ENCODE measurements at places on chromosomes 3 and 15.

- DNase-seq = no peak
These were observed 593.3 kb downstream of the FHIT start for GRCh38 chr3:60657972-60658371.

DNA sequence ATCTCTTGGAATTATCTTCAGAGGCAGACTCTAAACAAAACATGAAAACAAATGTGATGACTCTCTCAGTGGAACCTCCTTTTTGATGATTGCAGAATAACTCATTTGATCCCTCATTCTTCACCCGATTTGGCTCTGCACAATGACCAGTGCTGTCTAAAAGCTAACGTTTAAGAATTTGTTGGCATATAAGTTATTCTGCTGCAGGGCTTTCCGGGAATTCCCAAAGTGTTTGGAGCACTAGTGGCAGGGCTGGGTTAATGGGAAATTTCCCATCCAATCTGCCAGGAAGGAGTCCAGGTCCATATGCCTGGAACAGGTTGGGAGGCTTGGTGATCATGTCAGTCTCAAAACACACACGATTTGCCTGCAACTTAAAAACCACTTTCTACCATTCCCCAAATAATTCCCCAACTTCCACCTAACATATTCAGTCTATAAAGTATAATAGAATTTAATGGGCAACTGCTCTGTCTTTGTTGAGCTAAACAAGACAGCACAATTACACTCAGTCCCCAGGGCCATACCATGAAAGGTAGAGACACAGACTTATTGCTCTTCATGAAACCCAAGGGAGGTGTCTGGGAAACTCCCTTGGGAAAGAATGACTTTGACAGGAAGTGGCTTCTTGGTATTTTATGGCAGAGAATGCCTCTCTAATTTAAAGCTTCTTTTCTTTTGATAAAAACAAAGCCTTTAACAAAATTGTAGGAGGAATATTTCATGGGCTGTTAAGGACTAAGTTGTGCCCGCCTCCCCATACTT is 38.0 kb downstream of the ARRDC4 start:
- no peak for DNase-seq

DNA sequence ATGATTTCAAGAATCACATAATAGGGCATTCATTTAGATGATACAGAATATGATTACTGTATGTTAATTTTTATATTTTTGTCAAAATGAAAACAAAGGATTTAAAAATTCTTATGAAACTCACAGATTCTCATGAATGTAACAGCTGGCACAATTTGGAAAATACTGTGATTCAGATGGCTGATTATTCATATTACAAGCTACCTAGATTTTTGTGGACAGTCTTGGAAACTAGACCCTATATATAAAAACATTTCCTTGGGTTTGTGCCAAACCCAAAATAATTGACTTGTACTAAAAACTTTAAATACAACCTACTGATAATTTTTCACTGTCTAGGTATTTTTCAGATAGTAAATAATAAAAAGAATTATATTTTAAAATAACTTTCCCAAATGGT is 26.2 kb downstream of the ZBED2 start:
- no peak for DNase-seq

DNA sequence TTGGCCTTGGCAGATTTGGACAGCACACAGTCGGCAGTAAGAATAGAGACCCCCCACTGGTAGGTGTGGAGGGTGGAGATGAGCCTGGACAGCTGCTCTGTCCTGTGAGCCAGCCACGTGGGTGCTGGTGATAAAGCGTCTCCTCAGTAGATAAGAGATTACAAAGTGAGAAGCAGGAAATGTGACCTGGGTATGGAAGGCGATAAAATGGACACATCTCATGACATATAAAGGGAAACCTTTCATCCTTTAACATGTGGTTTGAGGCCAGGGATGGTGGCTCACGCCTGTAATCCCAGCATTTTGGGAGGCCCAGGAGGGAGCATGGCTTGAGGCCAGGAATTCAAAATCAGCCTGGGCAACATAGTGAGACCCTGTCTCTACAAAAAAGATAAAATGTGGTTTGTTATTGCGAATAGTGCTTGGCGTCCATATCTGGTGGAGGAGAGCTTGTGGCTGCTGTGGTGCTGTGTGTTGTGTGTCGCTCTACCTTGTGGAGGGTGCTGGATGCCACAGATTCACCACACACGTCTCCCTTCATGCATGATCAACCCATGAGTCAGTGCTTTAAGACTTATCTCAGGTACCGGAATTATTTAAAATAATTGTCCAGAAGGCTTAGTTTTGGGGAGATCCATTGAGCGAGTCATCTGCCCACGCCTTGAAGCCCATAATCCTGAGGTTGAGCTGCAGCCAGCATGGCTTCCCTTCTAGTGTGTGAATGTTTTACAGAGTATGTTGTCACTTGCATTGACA is 157.0 kb downstream of the GABRG3 start:
- no peak for DNase-seq

DNA sequence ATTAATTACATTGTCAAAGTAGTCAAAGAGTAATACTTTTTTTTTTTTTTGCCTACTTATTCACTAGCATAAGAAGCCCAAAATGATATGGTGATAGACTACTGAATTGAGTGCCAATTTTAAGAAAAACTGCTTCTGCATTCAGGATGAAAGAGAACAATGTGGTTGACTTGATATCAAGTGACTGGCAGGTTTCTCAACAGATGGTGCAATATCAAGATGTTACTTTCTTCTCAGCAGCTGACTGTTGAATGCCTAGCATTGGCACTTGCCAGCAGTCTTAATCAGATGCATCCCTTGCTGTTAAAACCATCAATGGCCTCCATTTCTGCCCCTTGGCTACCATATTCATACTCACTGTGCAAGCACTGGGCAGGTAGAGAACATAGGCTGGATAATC is 863.2 kb downstream of the GBE1 start:
- no peak for DNase-seq

GRCh38 chr15:39435244-39435643 is 145.6 kb upstream of the THBS1 start:
- DNase-seq = no peak
